ENCODE measurements at places on chromosomes 3 and 15.

- DNase-seq, result no peak
Observed at GRCh38 chr3:127786353-127787070, 35.8 kb downstream of the MGLL start.

- DNase-seq, result no peak
Observed at GRCh38 chr15:99478977-99479376, 86.8 kb upstream of the MEF2A start.

DNA sequence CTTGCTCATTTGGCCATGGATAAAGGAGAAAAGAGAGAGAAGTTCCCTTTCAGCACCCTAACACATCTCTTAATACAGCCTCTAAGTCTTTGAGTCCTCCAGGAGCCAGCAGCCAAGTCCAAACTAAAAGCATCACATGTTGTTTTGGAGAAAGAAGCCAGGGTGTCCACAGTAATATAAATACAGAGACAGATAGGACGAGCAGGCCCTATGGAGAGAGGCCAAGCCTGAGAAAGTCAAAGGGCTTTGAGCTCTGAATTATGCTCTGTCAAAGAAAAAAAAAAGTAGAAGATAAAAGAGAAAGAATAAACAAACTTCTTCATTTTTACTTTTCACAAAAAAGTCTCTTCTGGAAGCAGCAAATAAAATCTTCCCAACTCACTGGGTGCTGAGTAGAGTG is 92.4 kb upstream of the THBS1 start:
- no peak for DNase-seq

DNA sequence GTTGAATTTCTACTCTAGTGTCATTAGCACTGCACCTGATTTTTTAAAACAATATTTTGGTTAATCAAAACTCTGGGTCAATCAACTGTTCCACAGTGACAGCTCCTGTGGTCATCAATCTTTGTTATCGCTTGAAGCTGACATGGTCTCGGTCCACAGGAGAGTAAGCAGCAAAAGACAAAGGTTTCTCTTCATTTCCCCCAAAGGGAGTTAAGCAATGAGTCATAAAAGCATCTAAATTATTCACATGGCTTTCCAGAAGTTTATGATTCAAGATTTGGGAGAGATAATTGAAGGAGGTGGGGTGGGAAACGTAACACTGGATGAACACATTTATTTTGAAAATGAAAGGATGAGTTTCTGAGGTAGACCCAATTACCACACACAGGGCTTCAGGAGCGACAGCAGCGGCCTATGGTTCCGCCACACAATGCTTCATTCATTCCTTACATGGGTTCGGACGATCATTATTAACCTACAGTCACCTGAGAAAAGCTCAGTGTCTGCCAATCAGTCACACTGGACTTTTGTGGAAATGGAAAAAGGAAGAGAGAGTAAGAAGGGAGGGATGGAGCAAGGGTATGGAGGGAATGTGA is 505.1 kb downstream of the FHIT start:
- no peak for DNase-seq

DNA sequence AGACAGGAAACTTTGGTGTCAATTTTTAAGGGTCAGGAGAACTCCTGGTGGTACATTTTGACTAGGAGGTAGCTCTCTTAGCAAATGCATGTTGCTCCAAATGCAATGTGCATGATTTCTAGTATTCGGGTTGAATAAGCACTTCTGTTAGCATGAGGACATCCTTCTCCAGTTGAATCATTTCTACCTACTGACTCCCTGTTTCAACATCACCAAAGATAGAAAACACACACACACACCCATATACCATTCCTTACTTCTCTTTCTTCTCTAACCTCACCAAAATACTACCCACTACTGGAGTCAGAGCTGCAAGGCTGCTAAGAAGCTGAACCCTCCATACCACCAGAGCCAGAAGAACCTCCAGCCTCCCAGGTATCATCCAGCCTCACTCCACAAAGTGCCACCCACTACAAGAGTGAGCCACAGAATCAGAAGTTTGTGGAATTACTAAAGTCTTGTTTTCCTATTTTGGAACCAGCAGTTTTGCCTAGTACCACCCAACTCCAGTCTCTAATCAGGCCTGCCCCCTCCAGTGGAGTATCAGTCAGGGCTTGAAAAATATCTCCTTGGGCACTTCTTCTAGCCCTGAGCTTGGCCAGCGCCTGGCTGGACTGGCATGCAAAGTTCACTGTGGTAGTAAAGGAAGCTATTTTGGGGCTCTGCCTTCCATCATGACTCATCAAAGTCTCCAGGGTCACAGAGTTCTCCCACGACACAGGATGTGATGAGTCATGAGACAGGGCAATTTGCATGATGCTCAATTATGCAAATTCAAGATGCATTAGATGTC is 110.3 kb downstream of the CYP19A1 start:
- DNase-seq, result no peak

DNA sequence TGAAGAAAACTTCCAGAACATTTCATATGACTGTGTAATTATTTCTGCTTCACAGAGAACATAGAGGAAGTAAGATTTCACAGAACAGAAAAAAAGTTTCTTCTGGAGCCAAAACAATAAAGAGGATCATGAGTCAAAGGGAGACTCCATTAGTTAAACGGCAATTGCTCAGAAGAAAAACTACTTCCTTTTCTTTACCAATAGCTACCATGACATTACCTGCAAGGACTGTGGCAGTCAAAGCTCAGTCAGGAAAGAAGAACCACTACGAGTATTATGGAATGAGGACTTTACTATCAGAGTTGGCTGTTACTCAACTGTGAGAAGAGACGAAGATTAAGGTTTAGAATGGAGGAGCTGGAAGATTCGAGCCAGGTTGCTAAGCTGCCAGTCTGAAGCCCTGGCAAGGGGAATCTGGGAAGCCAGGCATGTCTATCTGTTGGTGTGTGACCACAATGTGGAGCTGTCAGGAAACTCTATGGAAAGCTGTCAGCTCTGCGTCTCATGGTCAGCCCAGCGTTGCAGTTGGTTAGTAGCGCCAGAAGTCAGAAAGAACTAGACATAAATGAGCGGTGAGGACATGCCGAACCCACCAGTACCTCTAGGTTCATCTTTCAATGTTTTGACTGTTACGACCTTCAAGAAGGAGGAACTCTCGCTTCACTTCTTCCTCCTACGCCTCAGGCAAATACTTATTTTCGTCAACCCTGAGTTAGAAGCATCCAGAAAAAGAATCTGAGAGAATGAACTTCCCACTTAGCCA is 604.3 kb downstream of the FGF12 start:
- DNase-seq, result no peak

DNA sequence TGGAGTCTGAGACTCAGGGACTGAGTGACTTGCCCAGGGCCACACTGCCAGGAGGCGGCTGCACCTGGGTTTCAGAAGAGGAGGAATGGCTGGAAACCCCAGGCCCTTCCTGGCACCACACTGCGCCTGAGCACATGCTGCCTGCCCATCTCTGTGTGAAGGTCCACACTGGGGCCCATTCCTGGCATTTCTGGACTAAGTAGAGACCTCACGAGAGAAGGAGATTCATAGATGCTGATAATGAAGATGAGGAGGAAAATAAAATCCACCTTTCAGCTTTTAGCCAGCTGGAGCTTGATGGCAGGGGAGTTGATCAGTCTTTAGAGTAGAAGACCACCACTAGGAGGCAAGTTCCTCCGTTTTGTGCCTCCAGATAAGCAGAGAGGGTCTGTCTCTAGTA is 40.2 kb upstream of the TF start:
- no peak for DNase-seq

- no peak for DNase-seq
Observed at GRCh38 chr3:158532099-158532734, 38.8 kb upstream of the MLF1 start.

GRCh38 chr3:25751725-25752124 is 31.5 kb downstream of the NGLY1 start:
- no peak for DNase-seq
